ENCODE measurements at places on chromosomes 4 and X.
A peak's percentile ranks its signal among the peaks of the same experiment; 100 is the strongest.

GRCh38 chrX:108312011-108312410 is 126.2 kb downstream of the COL4A6 start:
- DNase-seq: no peak

DNA sequence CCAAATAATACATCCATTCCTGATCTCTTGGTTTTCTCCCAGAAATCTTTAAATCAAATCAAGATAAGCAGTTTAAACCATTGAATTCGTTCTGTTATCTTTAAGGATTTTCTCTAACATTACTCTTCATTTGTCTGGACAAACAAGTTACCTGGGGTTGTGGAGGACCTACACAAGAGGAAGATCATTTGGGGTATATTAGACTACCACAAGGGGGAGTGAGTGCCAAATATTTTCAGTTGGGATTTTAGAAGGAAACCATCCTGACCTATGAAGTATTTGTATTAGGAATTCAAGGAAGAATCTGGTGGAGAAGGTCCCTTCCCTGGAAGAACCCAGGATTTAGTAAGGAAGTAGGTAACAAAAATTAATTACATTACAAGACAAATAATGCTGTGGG is 12.0 kb upstream of the DCHS2 start:
- DNase-seq: no peak

- DNase-seq: no peak
Measured at GRCh38 chr4:151248519-151248918, 28.4 kb upstream of the PRSS48 start.

- DNase-seq: no peak
Measured at GRCh38 chr4:188032583-188032982, 37.0 kb downstream of the ZFP42 start.

GRCh38 chr4:20418861-20419451 is 167.3 kb downstream of the SLIT2 start:
- DNase-seq: no peak

DNA sequence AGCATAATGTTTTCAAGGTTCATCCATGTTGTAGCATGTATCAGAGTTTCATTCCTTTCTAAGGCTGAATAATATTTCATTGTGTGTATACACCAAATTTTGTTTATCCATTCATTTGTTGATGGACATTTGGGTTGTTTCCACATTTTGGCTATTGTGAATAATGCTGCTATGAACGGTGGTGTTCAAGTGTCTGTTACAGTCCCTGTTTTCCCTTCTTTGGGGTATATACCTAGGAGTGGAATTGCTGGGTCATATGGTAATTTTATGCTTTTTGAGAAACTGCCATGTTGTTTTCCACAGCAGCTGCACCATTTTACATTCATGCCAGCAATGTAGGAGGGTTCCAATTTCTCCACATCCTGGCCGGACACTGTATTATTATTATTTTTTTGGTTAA is 3.4 kb upstream of the USP9X start:
- DNase-seq: no peak

GRCh38 chr4:88318751-88319350 is 34.5 kb upstream of the PPM1K start:
- DNase-seq: no peak

- no peak for DNase-seq
Measured at GRCh38 chr4:38368613-38369012, 295.4 kb upstream of the KLF3 start.

GRCh38 chr4:14769993-14770392 is 232.3 kb upstream of the CPEB2 start:
- DNase-seq: no peak

DNA sequence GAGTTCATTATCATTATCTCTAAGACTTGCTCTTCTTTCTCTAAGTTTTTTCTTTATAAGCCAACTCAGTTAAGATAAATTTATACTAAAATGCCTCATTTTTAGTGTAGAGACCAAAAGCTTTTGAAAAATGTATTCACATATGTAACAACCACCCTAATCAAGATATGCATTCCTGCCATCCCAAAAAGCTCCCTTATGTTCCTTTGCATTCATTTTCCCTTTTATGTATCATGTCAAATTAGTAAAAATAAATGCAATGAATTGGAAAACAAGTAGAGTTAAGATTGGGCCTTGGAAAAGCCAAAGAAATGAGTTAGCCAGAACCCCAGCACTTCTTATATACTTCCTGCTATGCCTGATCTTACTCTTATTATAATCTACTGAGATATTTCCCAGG is 62.2 kb downstream of the NPY2R start:
- no peak for DNase-seq

DNA sequence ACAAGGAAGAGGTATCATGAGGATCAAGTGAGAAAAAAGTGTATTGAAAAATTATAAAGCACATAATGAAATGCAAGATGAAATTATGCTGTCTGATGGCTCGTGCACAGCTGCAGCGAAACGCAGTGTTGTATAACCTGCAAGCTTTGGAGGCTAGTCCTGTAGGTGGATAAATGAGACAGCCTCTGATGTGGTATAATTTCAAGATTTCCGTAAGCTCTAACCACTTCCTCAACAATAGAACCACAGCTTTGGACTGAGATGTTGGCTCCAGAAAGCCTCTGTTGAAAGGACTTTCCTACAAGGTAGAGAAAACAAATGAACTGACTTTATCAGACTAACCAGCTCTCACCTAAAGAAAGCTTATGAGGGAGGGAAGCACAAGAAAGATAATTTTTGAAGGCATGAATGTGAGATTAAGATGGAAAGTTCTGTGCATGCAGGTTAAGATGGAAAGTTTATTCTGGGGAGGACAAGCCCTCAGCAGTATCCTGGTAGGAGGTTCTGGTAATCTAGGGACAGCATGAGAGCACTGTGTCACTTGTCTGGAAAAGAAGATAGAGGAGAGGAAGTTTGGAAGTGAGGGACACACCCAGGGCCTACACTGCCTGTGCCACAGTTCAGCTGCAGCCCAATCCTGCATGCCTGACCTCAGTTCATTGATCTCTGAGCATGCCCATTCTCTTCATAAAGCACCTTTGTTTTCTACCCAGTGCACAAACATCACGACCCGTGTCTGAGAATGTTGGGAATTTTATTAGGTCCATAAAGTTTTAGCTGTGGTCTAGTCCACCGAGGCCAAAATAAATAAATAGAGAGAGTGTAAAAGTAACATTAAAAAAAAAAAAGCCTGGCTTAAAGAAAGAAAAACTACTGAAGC is 161.5 kb upstream of the SFRP2 start:
- DNase-seq: no peak

DNA sequence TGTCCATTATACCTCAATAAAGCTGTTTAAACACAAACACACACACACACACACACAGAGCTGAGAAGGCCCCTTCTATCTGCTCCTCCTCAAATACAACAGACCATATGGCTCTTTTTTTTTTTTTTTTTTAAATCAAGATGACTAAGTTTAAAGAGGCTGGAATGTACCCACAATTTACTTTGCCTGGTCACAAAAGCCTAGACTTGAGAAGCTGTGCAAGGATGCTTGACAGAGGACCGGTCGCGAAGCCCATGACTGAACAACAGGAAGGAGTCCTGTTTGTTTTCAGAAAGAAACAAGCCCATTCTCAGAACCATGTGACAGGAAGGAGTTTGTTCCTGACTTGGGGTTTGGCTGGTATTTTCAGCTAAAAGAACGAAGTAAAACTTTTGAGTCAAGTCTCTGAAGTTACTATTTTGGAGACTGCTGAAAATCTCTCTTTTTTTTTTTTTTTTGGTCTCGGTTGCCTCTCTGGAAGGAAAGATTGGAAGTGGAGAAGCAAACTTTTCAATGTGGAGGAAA is 650.9 kb upstream of the TENM3 start:
- no peak for DNase-seq

DNA sequence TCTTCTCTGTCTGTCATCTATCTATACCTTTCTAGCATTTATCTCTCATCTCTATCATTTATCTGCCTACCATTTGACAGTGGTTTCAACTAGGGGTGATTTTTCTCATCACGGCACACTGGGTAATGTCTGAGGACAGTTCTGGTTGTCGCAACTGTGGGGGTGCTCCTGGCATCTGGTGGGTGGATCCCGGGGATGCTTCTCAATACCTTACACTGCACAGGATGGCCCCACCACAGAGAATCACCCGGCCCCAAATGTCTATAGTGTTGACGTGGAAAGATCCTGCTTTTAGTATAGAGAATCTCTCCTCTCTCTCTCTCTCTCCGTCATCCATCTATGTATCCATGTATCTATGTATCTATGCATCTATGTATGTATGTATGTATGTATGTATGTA is 7.2 kb downstream of the P2RY8 start:
- DNase-seq: no peak

DNA sequence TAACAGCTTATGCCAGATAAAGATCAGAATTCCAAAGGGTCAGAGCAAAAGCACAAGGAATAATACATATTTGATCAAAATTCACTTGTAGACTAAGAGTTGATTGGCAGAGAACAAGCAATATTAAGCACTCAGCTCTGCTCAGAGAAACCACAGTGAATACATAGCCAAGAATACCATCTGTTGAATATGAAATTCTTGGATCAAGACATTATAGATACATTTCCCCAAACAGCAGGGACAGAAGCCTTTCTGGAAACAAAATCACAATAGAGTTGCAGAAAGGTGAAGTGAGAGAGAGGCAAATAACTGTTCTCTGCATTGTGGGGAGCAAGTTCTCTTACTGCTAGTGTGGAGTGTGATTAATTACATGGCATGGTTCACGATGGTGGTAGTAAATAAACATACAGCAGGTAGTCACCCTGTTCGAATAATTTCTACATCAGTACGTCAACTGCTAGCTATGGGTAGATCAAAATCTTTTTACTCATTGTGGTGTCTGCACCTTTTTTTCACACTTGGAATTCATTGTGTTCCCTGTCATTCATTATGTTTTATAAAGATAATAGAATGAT is 366.7 kb downstream of the PCDH7 start:
- no peak for DNase-seq

DNA sequence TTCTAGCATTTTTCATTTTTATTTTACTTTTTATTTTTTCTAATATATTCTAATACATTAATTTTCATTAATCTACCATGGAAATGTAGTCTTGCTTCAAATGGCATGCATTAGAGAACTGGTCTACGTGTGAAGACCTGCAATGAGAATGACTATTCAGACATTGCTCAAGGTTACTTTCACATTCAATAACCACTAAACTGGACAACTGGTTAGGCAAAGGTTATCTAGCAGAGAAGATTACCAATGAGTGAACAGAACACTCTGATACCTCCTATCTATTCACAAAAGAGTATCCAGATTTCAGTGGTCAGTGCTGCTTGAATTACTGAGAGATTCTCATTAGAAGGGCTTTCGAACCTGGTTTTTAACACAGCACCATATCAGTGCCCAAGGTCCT is 58.9 kb upstream of the ARHGAP24 start:
- DNase-seq: no peak

- no peak for DNase-seq
Measured at GRCh38 chr4:151202851-151203455, 74.0 kb upstream of the PRSS48 start.

- DNase-seq: peak; percentile 8
Measured at GRCh38 chrX:108584617-108585211, 145.1 kb downstream of the COL4A5 start.

- DNase-seq: peak; percentile 19
Measured at GRCh38 chr4:138494931-138495330, 252.8 kb upstream of the SLC7A11 start.

- no peak for DNase-seq
Measured at GRCh38 chrX:71930298-71930697, 19.7 kb downstream of the NHSL2 start.

GRCh38 chrX:39936886-39937770 is 160.6 kb downstream of the BCOR start:
- no peak for DNase-seq

DNA sequence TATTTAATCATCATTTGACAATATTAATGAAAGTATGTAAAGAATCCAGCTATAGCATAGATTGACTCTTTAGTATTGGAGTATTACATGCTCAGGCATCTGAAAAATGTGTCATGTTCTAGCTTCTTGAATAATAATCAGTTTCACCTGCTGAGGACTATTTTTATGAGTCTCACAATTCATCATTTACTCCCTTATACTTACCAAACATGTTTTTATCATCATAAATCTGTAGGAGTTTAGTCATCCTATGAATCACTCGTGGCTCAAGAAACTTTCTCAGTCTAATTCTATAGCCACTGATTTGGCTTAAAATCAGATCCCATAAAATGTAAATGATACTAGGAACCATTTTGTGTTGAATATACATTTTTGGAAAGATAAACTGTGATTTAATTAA is 1616.1 kb downstream of the C4orf33 start:
- no peak for DNase-seq

- no peak for DNase-seq
Measured at GRCh38 chr4:75895744-75896314, 6.4 kb downstream of the PPEF2 start.

DNA sequence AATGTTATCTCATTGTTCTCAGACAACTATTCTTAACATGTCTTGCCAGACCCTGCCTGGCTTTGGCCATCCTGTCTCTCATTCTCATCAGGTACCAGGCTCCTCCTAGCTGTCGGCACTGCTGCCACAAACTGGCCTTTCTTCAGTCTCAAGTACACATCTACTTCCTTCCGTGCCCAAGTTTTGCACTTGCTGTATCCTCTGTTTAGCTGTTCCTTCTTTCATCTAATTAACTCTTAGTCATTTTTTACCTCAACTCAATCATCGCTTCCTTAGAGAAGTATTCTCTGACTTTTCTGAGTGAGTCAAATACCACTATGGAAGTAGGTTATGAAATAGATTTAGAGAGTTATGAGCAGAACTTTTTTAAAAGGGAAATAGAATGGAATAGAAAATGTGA is 19.7 kb downstream of the CXCL3 start:
- no peak for DNase-seq

- DNase-seq: no peak
Measured at GRCh38 chr4:184722798-184723197, 11.1 kb downstream of the CENPU start.

DNA sequence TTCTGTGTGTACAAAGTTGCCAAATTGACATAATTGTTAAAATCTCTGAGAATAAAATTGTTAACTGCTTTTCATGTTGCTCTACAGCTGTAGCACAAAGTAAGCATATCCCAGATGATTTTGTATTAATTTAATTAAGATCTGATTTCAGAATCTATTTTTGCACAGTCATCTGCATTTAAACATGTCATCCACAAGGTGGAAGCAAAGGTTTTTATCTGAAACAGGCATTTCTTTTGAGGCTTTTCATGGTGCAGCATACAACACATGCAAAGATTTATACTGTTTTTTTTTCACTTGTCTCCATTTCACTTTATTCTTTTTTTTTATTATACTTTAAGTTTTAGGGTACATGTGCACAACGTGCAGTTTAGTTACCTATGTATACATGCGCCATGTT is 51.2 kb downstream of the GC start:
- DNase-seq: no peak

GRCh38 chrX:108494406-108495090 is 54.9 kb downstream of the COL4A5 start:
- no peak for DNase-seq

DNA sequence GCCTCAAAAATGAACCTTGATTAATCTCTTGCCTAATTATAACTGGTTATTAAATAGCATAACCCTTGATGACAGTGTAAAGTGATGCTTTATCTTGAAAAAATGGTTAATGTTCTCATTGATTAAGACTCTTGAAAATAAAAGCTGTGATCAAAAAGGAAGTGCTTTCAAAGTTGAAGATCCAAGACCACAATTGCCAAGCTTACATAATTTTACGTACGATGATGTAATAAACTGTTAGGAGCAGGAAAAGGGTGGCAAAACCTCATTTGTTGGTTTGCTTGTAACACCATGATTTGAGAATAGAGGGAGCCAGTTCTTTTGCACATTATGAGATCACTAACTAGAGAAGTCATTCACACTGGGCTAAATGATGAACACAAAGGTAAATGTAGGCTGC is 322.2 kb downstream of the ADGRL3 start:
- no peak for DNase-seq

- DNase-seq: no peak
Measured at GRCh38 chr4:46975812-46976553, 17.4 kb downstream of the GABRA4 start.
